Tibial nerve (tissue), 4 donors: ENCODE measurements at places on chromosomes 5 and 9. TPM values are rescaled to one million over a fixed set of nuclear protein-coding genes. Genes with fewer than 3 reads are reported as not detected.

DNA sequence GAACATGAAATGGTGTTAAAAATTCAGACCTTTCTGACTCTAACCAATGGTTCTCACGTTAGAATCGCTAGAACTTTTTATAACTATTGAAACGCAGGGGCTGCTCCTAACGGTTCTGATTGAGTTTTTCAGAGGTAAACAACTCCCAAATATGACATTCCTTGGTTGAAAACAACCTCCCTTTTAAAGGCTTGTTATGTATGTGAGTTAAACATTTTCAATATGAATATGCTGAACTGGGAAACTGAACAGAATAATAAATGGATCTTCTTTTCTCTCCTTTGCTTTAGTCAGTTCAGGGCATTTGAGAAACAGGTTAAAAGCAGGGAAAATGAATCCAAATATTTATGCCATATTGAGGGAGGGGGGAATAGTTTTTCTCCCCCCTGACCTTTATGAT lies 13.2 kb upstream of the DPYSL3 start:
- H3K36me3 ChIP-seq: no peaks in the 10 kb centered on the region
- no peaks in the 10 kb centered on the region for H3K27me3 ChIP-seq
- H3K4me3 ChIP-seq: no peak overlapping the region
- no peak for DNase-seq
- H3K27ac ChIP-seq: no peak overlapping the region

- H3K4me1 ChIP-seq: no peaks in the 10 kb centered on the region
- H3K27ac ChIP-seq: no peak overlapping the region
- no peaks in the 10 kb centered on the region for H3K27me3 ChIP-seq
- H3K36me3 ChIP-seq: no peaks in the 10 kb centered on the region
Observed at GRCh38 chr9:114684036-114684435, 2.0 kb upstream of the TEX48 start.

DNA sequence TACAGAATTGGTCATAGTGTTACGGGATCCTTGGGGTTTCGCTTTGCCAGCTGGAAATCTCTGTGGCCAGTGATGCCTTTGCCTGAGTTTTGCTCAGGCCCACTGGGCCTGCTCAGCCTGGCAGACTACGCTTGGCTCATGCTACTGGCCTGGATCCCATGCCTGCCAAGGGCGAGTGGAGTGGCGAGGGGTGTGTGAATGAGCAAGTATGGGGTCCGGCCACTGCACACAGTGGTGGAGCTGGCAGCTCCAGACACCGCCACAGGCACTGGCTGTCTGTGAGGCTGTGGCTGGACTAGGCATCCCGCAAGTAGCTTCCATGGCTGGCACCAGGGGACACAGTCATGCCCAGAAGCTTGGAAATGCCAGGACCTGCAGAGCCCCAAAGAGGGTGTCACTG lies 240.3 kb downstream of the ARRDC3 start:
- no peak overlapping the region for H3K27ac ChIP-seq
- H3K4me1 ChIP-seq: no peaks in the 10 kb centered on the region
- no peaks in the 10 kb centered on the region for H3K36me3 ChIP-seq

Gene C5orf52
- total RNA-seq: not detected

DNA sequence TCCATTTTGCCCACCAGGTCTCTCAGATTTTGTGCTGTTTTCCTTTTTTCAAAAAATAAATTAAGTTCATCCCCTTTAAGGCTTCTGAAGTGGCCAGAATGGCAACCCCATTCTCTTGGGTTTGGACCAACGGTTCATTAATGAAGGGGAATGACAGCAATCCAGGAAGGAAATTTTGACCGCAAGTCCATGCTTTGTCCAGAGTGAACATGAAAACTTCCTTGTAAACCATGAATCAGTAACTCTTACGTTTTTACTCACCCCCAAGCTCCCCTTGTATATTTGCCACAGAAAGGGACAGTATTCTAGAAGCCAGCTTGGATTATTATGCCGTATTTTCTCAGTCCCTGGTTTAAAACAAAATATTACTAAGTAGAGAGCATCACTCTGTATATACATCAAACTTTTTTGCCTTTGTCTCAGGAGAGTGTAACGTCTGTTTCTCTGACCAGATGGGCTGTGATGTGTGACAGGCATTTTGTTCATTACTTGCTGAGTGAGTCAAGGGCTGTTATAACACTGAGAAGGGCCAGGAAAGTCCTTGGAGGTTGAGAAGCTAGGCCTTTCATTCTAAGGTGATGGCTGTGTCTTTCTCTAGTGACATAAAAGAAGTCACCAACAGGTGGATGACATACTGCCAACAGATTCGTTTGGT lies 148.2 kb downstream of the SMARCA2 start:
- no peak overlapping the region for H3K27ac ChIP-seq
- peaks cover 17% of the 10 kb centered on the region for H3K4me1 ChIP-seq
- no peak overlapping the region for H3K4me3 ChIP-seq
- DNase-seq: no peak
- H3K36me3 ChIP-seq: peaks cover 37% of the 10 kb centered on the region

Gene UBAC1
- total RNA-seq: 54.2 TPM

GRCh38 chr9:126957687-126958053 lies 43.1 kb downstream of the RALGPS1 start:
- H3K36me3 ChIP-seq: no peaks in the 10 kb centered on the region
- no peak overlapping the region for H3K27ac ChIP-seq
- no peaks in the 10 kb centered on the region for H3K27me3 ChIP-seq
- H3K4me1 ChIP-seq: no peaks in the 10 kb centered on the region
- no peak for DNase-seq
